Fibroblast of mammary gland (primary cell): ENCODE measurements at places on chromosomes 11 and 22.

GRCh38 chr11:63683133-63683991, 2.1 kb downstream of the RTN3 start:
- peak; percentile 43 for DNase-seq

DNA sequence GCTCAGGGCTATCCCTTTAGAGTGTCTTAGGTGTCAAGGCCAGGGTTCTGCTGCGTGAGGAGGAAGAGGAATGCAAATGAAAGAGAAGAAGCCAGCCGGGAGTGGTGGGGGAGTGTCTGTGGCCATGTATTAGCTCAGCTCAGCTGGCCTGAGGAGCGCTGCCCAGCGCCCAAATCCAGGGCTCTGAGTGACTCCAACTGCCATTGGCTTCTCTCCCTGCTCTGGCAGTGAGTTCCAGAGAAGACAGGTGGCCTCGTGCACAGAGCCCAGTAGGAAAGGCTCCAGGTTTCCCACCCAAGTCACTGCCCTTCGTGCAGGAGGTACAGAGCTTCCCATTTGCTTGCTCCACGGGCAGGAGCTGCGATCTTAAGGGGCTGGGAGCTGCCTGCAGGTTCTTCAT, 302.0 kb downstream of the KIRREL3 start:
- DNase-seq: no peak

DNA sequence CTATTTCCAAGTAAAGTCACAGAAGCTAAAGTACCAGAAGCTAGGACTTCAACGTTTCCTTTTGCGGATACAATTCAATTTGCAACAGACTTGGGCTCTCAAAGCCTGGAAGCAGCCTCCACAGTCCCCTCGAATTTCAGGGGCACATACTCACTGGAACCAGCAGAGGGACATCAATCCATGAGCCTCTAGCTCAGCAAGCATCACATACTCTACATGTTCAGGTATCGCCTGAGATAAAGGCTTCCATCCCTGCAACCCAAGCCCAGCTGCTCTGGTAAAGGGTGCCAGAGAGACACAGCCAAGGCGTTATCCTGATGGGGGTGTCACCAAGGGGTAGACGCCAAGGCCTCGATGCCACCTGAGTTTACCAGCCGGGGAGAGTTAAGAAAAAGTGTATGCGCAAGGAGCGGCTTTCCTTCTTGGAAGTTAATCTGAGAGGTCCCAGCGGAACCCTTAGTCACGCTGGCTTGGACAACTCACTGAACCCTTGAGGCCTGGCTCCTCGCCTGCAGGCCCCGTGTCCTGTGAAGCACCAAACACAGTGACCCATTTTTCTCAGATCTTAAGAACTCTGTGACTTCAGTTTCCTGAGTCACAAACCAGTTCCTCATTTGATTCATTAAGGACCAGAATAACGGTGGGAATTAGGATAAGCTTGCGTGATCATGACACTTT, 13.0 kb downstream of the LTO1 start:
- DNase-seq: peak; percentile 56

DNA sequence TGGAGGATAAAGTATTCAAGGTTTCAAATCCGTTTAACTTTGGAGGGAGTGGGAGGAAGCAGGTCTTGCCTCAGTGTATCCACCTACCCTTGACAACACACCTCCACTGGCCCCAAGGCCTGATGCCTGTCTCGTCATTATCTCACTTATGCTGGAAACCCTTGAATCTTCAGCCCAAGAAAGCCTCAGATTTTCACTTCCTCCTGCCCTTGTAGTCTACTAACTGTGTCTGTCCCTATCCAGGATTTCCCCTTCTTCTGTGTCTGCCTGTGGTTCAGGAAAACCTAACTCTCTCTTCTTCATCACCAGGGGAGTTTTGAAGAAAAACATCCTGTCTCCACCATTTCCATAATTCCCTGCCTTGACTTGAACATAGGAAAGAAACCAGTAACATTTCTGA, 56.1 kb downstream of the SYT9 start:
- DNase-seq: no peak

GRCh38 chr22:40939202-40939601, 12.0 kb upstream of the RBX1 start:
- no peak for DNase-seq
